Temporal lobe (tissue), 4 donors: ENCODE measurements at places on chromosomes 12 and 14. TPM values are rescaled to one million over a fixed set of nuclear protein-coding genes. Genes with fewer than 3 reads are reported as not detected.

Gene WDHD1
- total RNA-seq, result 8.9 TPM

Gene RD3L
- total RNA-seq, result not detected

Gene IRAK4
- 3.7 TPM for total RNA-seq

Gene FOXA1
- total RNA-seq, result not detected

Gene DLGAP5
- 3.9 TPM for total RNA-seq
